ENCODE measurements at places on chromosomes 2 and 18.

GRCh38 chr2:231129216-231129615 lies 4.4 kb upstream of the HTR2B start:
- DNase-seq, result no peak

DNA sequence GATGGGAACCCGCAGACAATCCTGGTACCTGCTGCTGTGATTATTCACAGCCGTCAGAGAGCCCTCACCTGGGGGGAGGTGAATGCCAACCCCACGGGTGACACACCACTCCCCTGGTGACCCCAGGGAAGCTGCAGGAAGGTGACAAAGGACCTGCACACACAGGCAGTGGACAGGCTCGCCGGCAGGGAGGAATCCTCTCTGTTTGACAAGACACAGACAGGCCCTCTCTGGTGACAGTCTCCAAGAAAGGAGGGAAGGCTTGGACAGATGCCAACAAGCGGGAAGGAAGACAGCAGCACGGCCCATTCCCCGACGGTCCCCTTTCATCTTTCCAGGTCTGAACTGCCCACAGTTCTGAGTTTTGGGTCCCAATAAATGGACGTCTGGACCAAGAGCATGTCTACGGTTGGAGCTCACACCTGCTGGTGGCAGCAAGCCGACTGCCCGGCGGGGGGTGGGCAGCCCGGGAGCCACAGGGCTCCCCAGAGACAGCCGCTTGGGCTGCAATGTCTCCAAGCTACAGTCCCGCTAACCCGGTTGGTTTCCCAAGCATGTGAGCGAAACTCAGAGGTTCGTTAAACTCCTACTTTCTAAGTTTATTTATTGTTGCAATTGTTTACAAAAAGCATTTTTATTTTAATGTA lies 31.8 kb downstream of the HDAC4 start:
- no peak for DNase-seq

DNA sequence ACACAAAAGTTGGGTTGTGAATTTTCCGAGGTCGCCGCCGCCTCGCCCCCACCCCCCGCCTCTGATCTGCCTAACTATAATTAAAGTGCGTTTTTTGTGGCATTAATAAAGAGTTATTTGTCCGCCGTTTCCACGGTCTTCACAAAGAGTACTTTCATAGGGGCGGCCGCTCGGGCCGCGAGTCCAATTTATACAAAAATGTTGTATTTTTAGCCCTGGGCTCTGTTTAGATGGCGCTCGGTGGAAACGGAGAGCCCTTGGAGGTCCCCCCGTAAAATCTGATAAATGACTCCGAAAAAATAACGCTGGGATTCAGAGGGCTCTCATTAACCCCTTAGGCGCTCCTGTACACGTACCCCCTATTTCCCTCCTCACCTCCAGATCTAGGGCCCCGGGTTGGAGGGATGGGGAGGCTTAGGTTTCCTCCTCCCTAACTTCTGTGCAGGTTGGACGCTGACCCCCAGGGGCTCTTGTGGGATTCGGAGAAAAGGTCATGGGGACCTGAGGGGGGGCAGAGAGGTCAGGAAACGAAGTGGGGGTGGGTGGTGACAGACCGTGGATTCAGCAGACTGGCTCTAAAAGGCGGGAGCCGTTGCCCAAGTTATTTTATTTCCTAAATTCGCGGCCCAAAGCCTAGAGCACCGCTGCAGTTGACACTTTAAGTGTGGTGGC lies 1.9 kb downstream of the CYP26B1 start:
- no peak for DNase-seq

DNA sequence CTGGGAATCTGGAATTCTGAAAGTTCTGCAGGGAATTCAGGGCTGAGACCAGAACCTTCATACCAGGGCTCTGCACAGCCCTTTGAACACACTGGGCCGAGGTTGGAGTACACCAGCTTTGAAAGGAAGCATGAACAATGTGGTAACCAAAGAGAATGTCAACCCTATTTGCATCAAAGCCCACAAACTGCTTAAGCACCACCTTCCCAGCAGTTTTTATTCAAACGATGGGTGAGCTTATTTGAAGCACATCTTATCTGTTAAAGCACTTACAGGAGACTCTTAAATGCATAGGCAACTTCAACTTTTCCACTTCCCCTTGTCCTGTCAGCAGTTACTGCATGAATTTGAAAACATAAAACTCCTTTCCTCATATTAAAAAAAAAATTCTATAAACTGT lies 96.6 kb downstream of the TXNL1 start:
- DNase-seq, result no peak
